ENCODE measurements at places on chromosomes 7 and 10. TPM values are rescaled to one million over a fixed set of nuclear protein-coding genes. Genes with fewer than 3 reads are reported as not detected.

DNA sequence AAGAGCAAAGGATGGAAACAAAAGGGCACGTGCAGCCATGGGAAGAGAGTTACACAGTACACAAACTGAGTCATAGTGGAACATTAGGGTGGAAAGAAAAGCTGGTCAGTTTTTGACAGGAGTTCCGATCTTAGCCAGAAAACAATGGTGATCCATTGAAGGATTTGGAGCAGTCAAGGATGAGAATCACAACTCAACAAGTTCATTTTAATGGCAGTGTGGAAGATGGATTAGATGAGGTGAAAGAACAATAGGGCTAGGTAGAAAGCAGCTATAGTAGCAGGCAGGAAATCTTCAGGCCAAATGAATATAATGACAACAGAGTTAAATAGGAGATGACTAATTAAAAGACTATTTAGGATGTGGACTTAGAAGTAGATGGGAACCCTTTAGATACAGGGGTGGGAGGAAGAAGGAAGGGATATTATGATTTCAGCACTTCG lies 136.3 kb downstream of the DOCK4 start:
- DNase-seq: no peak

Gene OR9A2
- not detected for polyA plus RNA-seq

Gene AKR1D1
- polyA plus RNA-seq: 0.10 TPM

GRCh38 chr7:36659172-36659516 lies 65.2 kb downstream of the AOAH start:
- no peak for DNase-seq

GRCh38 chr7:106462365-106462859 lies 177.6 kb upstream of the NAMPT start:
- no peak for DNase-seq

- no peak for DNase-seq
Observed at GRCh38 chr7:92547579-92547978, 19.0 kb downstream of the RBM48 start.

Gene FXYD4
- 0.41 TPM for polyA plus RNA-seq

DNA sequence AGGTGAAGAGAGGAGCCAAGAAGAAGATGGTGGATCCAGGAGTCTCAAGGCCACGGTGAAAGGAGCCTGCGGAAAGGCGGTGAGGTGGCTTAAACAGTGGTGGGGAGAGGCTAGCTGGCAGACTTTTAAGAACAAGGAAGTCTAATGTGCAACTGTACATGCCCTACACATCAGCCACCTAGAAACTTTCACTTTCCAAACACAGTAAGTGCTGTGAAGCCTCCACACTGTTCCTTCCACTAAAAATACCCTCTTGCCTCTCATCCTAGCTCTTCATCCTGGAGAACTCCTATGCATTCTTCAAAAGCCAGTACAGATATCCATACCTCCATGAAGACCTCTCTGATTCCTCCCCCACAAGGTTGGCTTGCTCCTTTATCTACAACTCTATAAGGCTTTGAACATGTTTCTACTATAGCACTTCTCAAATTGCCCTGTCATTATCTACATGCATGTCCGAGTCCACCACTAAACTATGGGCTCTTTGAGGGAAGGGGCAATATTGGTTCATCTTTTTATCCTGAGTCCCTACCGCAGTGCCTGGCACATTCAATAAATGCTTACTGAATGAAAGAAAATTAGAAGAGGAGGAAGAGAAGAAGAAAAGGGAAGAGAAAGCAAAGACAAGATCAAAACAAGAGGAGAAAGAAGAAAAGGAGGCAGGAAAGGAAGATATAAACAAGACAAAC lies 54.2 kb downstream of the DNAJC12 start:
- no peak for DNase-seq

DNA sequence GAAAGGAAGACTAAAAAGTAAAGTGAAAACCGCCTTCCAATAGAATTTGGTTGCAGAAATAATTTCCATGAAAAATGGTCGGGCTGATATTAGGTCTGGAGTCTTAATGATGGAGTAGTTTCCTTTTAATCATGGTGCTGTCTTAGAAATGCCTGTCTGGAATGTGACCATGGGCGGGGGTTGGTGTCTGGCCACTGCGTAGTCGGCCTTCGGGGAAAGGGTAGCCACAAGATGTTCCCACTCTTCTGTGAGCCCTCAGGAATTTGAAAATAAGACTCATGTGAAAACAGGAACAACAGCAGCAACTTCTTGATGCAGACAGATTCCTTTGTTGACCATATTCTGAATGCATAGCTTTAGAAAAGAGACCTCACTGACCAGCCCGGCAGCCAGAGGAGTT lies 176.8 kb downstream of the KIAA1217 start:
- DNase-seq: no peak

DNA sequence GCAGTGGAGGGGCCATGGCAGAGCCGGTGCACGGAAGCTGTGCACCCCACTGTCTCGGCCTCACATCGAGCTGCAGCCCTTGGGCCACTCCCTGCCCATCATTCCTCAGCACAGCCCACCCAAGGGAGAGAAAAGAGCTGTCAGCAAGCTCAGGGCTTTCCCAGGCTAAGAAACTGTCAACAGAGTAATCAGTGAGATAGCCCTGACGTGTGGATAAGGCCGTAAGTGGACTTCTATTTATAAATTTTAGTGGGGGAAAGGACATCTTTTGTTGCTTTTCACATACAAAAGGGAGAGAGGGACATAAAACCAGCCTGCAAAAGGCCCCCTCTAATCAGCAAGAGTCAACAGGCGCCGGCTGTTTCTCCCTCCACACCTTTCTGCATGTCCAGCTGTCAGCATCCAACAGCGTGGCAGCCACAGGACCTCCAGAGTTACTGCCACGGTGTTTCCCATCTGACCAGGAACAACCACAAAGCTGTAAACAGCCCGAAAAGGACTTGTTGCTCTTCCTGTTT lies 56.8 kb upstream of the DDC start:
- DNase-seq: no peak

DNA sequence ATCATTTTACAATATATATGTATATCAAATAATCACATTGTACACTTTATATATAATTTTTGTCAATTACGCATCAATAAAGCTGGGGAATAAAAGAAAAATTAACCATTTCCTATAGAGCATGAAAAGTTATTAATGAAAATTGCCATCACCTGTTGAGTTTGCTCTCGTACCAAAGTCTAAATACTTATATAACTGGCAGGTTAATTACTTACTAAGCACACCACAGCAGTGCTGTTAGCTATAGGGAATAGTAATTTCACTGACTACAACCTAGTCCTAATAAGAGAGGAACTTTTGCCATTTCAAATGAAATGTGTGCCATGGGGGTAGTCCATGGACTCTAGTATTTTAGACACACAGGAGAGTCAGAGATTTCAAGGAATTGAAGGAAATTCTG lies 176.9 kb upstream of the COL1A2 start:
- DNase-seq: no peak

GRCh38 chr7:133364959-133365690 lies 112.2 kb downstream of the EXOC4 start:
- DNase-seq: no peak

DNA sequence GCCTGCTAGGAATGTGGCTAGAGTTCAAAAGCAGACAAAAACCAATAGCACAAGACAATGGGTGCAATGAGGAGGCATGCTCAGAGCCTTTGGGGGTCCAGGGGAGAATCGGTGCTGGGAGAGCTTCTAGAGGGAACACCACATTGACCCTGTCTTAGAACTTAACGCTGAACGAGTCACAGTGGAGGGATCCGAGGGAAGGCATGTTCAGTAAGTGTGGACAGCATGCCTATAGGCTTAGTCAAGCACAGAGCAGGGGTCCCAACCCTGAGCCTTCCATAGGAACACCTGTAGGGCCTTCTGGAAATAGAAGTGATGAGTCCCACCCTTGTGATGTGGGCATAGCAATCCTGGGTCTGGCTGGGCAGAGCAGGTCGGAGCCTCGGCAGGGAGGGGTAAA lies 148.7 kb downstream of the PKD1L1 start:
- no peak for DNase-seq

GRCh38 chr10:119353421-119353820 lies 146.1 kb downstream of the GRK5 start:
- no peak for DNase-seq

Gene ACSM6
- 0.47 TPM for polyA plus RNA-seq

- no peak for DNase-seq
Observed at GRCh38 chr7:84176716-84177115, 17.9 kb downstream of the SEMA3A start.

DNA sequence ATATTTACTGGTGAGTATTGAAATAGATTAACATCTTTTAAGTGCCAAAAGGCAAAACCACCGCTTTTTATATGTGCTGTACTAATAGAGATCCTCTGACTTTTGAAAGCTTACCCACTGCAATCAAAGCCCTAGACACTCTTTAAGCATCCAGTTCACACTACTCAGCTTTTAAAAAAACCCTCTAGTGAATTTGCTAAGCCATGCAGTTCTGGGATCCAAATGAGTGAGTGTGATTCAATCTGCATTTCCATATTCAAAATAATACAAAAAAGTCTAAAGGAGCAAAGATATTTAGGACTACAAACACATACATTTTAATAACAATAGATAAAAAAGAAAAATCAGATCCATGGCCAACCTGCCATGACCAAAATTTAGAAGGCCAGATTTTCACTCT lies 288.2 kb downstream of the MAGI2 start:
- DNase-seq: no peak

DNA sequence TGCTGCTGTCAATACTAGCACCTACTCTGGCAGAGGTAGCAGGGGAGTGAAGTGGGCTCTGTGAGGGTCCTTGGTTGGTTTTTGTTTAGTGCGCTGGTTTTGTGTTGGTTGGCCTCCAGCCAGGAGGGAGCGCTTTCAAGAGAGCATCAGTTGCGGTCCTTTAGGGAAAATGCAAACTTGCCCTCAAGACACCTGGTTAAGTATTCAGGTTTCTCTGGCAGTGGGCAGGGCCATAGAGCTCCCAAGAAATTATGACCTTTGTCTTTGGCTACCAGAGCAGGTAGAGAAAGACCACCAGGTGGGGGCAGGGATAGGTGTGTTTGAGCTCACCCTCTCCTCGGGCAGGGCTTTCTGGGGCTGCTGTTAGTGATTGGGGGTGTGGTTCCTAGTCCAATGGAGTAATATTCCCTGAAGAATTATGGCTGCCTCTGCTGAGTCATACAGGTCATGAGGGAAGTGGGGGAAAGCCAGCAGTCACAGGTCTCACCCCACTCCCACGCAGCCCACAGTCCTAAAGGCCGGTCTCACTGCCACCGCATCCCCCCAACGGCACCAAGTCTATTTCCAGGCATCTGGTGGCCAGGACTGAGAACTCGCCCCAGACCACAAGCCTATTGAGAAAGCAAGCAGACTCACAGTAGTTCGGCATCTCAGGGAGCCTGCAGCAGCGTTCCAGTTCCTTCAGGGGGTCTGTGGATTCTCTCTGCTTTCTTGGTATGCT lies 280.5 kb downstream of the SFMBT2 start:
- DNase-seq: no peak

Gene EPO
- 0.12 TPM for polyA plus RNA-seq

GRCh38 chr7:64849250-64849923 lies 53.7 kb upstream of the ZNF273 start:
- DNase-seq: no peak

GRCh38 chr10:128061306-128062300 lies 64.6 kb downstream of the MKI67 start:
- DNase-seq: no peak

Gene SLC26A4
- polyA plus RNA-seq: 3.6 TPM

- DNase-seq: peak; percentile 60
Observed at GRCh38 chr10:51074238-51075028, at the start of gene PRKG1. TSS of gene PRKG1 (plus strand) at chr10:51074487.

DNA sequence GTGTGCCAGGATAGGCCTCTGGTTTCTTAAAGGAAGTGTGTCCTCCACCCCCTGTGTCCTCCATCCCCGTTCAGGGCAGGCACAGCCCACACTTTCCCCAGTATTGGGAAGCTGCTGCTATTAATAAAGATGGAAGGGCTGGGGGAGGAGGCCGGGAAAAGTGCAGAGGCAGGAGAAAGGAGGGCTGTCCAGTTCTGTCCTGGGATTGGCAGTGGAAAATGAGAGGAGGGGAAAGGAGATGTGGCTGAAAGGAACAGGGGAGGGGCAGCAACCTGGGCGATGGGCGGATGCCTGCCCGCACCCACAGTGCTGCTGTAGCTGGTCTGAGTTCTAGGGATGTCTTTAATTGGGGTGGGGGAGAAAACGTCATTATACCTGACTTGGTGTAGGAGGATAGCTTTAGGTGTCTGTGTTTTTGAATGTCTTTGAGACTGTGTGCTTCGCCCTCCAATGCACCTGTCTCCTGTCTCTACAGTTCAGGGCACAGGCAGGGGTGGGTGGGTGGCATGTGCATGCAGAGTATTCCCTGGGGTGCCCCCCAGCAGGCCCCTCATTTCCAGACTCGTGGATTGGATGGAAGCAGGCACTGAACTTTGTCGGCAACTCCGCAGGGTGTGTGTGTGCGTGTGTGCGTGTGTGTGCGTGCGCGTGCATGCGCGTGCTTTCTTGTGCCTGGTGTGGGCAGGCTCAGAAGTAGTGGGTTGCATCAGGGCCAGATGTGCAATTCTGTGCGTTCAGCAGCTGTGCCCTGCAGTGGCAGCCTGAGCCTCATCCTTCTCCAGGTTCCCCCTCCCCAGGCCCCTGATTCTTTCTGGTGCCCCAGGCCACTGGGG lies 2.5 kb downstream of the TRIM8 start:
- DNase-seq: no peak

DNA sequence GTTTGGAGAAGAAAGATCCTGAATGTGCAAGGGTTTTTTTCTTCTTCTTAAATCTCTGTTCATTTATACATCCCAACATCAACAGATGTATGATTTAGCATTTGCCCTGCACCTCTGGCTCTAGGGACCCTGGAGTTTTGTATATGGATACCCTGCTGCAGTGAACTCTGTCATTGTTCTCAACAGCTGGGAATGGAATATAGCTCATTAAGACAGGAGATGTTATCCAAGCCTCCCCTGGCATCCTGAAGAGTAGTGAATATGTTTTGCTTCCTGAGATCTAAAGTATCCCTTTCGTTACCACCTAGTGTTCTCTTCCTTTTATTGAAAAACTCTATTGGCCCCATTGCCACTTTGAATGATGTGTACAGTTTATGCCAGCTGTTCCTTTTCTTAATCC lies 275.9 kb downstream of the EXOC4 start:
- no peak for DNase-seq

Gene CLDN4
- polyA plus RNA-seq: 57.5 TPM
